Astrocyte of the spinal cord (primary cell): ENCODE measurements at places on chromosomes 6 and 20.

DNA sequence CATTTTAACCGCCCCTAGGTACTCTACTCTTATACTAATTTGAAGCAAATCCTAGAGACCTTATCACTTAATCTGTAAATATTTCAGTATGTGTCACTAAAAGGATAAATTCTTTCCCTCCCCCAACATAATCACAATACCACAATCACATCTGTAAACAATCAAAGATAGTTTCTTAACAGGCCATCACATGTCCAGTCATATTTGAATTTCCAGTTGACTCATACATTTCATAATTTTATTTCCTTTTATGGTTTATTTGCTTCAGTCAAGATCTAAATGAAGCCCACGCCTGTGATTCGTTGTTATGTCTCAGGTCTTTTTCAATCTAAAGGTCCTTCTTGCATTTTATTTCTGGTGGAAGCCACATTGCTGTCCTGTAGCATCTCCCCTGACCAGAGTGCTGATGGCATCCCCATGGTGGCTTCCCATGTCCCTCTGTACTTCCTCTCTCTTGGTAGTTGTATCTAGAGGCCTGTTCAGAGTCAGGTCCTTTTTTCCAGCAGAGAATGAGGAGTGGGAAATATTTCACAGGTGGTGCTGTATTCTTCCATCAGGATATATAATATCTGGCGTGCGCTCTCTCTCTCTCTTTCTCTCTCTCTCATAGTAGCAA, 128.6 kb upstream of the SLC22A23 start:
- DNase-seq: peak; percentile 52

GRCh38 chr6:19597809-19598320, 239.3 kb upstream of the ID4 start:
- no peak for DNase-seq

DNA sequence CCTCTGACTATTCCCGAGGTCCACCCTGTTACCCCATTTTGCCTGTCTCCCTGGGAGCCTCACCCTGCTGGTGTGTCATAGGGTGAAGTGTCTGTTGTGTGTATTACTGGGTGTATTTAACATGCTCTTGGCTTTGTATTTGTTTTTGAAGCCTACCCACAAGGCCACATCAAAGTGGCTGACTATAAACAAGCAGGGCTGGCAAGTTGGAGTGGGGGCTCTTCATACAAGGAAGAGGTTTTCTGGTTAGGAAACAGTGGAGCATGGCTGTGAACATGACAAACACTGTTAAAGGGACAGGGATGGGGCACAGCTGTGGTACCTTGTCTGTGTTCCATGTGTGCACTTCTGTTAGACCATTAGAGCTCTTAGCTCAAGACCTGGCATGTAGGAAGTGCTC, 26.3 kb downstream of the HECA start:
- peak; percentile 75 for DNase-seq

DNA sequence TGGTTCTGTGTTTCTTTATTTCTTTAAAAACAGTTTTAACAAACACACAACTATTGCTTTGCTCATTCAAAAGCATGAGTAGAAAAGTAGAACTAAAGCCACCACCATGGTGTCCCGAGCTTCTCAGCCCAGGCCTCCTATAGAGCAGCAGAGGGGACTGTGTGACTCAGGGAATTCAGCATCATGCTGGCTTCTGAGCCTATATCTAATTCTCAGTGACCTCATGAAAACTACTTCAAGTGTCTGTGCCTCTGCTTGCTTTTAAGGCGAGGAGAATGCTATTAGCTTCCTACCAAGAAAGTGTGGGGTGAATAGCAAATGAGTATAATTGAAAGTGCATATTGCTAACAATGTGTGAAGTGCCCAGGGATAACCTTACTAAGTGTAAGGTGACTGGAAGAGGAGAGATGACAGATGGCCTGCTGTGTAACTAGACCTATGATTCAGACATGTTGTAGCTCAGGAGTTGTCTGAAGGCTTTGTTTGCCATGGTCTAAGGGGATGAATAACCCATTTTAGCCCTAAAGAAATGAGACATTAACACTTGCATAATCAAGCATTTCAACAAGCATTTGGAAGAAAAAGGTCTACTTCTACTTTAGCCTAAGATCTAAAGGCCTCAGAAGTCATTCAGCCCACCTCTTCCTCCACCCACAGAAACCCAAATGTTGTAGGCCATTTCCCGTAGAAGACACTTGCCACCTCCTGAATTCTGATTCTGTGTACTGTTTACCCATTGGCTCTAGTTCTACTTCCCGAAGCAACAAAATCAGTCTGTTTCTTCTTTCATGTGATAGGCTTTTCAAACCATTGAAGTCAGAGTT, 121.5 kb upstream of the ARG1 start:
- no peak for DNase-seq

- no peak for DNase-seq
Observed at GRCh38 chr20:49969234-49969633, 13.5 kb upstream of the SNAI1 start.
